Neuronal stem cell (in vitro differentiated cells): ENCODE measurements at places on chromosomes 12 and 14.

- DNase-seq, result no peak
Measured at GRCh38 chr12:110545812-110546211, 37.3 kb downstream of the PPTC7 start.

- no peak for DNase-seq
Measured at GRCh38 chr12:110906083-110906482, 14.3 kb downstream of the MYL2 start.

DNA sequence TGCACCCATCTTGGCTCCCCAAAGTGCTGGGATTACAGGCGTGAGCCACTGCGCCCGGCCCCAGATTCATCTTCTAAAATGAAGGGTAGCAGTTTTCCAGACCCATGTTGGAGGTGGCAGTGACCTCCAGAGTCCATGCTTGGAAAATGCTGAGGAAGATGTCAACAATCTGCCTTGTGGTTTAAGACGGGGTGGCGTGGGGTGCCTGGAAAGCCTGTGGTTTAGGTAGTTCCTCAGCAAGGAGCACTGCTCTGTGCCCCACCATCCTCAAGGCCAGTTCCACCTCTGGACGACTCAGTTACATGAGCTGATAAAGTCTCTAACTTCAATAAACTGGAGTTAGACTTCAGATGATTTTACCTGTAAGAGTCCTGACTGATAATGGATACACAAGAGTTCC, 48.6 kb downstream of the DRAM1 start:
- no peak for DNase-seq

GRCh38 chr12:14665354-14666348, 30.7 kb downstream of the GUCY2C start:
- no peak for DNase-seq

DNA sequence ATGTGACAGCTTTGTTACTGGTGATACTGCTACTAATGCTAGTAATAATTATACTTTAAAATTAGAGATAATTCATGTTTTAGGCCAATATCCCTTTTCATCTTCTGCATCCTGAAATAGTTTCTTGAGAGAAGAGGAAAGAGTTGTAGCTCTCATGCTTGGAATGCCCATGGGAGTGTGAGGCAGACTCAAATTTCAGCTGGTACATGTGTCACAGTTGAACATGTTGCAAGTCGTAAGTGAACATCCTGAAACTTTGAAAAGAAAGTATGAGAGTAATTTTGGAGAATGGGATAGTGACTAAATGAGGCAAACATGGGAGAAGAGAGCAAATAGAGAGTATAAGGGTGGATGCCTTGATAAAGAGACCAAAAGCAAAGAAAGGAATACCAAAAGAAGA, 168.0 kb downstream of the TMTC3 start:
- no peak for DNase-seq

GRCh38 chr14:35140718-35141581, 18.6 kb downstream of the PRORP start:
- DNase-seq, result no peak

- no peak for DNase-seq
Measured at GRCh38 chr12:5458229-5459050, 26.5 kb downstream of the NTF3 start.
